ENCODE measurements at places on chromosomes 5 and 9.

- no peak for DNase-seq
Measured at GRCh38 chr9:13163946-13164345, 115.5 kb downstream of the MPDZ start.

- peak; percentile 89 for DNase-seq
Measured at GRCh38 chr5:135466178-135467050, 14.3 kb upstream of the TIFAB start.

DNA sequence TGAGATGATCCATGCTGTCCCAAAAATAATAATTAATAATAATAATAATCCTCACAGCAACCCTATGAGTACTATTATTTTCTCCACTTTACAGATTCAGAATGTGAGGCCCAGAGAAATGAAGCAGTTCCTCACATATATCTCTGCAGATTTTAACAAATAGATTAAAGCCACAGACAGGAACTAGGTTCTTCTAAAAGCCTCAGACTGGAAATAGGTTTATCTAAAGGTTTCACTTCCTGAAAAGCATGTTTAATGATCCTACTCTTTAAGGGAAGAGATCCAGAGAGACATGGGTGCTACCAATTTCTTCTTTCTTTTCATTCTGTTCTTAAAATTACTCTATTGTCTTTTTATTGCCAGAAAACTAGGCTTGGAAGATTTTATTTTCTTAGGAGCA is 1079.4 kb upstream of the COX7C start:
- DNase-seq = no peak

- DNase-seq = no peak
Measured at GRCh38 chr5:40796487-40796889, 1.7 kb downstream of the PRKAA1 start.

DNA sequence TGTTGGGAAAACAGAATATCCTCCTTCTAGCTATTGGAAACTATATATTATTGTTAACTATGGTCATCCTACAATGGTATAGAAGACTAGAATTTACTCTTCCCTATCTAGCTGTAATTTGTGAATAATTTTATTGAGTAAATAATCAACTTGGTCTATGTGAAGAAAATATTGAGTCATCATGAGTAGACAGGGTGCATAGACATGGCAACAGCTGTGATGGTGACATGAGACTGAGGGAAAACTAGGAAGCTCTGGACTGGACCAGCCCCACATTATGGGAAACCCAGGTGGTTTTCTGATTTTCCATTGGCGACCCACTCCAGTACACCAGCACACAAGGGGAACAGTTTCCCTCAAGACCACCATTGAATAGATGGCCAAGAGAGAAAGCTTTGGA is 95.0 kb downstream of the APBA1 start:
- DNase-seq = no peak

DNA sequence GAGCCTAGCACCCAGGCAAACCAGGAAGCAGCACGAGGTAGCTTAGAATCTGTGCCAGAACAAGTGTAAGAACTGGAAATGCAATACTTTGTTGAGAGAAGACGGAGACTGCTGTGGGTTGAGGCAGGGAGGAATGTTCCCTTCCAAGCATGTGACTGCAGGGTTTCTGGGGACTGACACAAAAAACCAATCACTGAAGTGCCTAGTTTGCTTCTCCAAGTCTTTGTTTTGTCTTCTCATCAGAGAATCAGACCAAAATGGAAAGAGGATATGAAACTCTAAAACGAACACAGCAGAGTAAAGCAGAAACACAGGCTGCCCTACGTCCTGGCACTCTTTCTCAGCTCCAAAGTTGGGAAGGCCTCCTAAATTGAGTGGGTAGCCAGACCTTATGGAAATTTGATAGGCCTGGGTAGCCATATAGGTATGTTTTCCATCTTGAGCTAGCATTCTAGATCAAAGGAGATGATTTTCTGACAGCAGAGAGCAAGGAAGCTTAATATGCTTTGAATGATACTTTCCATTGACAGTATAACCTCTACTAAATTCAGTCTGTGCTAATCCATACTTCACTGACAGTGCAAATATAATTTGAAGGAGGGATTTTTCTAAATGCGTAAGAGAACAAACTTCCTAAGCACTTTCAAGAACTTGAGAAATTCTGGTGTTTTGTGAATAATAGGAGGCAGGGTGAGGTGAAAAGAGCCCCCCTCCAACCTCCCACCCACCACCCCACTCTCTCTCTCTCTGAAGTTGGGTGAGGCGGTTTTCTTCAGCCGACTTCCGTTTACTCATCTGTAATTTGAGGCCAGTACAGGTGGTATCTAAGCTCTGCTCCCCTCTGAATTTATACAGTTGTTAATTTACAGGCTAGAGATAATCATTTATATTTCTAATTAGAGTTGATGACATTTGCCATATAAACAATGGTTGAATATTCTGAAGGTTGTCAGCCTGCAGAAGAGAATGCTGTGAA is 5.5 kb downstream of the ADRB2 start:
- no peak for DNase-seq
